ENCODE measurements at places on chromosomes 1 and 21.

- DNase-seq = no peak
These were observed 31.7 kb upstream of the COQ8A start for GRCh38 chr1:226908419-226908818.

DNA sequence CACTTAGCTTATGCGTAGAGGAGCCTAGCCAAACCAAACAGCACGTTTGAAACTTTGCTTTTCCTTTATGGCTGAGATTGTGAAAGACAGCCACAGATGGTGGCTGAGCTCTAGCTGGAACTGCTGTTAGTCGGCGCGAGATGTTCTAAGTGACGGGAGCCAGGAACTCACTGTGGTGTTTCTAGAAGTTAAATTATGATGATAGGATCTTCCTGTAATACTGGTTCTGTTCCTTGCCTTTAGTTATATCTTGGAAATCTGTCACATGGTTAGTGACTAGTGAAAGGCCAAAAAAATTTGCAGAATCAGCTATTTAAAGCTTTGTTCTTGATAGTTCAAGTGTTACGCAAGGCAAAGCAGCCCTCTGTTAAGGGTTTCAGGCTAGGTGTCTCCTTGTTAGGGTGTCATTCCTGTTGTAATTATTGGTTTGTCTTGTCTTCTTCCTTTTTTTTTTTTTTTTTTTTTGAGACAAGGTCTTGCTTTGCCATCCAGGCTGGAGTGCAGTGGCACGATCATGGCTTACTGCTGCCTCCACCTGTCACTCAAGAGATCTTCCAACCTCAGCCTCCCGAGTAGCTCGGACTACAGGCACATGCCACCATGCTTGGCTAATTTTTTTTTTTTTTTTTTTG lies 22.6 kb downstream of the AK4 start:
- DNase-seq = no peak

DNA sequence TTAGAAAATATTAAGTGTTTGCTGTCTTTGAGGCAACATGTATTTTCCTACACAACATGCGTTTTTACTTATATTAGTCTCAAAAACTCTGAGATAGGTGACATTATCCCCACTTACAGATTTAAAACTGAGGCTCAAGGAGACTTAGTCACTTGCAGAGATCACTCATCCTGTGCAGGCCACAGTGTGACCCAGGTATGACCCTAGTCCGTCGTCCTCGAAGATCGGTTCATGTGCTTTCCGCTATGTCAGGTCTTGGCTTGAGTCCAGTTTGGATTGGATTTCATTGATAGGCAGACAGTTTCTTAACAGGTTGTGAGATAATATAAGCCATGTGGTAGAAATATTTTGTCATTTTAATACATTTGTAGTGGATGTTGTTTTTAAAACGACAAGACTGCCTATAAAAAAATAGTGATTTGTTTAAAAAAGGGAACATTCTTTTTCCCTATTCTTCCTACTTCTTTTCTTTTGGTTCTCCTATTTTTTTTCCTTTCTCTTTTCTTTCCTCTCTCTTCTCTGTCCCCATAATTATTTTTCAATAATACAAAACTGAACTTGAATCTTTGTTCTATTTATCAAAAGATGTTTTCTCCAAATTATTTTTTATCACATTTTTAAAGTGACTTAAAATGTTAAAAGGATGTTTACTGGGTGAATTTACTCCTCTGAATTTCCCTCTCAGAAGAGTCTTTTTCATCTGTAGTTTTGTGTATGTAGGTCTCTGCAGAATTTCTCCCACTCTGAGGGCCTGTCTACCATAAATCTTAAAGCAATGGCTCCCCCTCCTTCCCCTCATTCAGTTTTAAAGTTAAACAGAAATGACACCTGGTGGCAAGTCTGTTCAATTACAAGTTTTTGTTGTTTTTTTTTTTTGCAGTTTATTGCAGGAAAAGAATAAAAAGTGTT lies 81.8 kb downstream of the PHTF1 start:
- peak; percentile 17 for DNase-seq

DNA sequence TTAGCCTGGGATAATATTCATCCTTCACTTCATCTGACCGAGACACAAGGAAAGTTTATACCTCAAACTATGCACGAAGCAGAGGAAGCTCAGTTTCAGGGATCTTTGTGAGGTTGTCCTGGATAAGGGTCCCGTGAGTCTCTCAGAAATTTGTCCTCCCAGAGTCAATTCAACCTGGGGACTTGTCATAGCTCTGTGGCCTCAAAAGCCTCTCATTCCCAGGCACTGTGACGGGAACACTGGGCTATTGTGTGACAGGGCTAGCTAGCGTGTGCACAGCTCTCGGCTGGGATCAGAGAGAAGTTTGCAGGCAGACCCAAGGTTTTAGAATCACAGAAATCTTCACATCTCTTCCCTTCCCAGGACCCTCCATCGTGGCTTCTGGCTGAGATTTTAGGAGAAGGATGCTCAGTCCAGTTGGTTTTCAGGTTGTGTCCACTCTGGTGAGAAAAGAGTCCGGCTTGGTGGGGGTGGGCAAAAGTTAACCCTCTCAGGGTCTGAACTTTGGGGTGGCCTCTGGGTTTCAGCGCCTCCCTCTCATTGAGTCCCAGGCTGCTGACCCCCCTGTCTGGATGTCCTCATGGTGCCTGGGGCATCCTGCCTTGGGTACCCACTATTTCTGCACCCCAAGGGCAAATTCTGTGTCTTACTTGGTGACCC lies 20.4 kb upstream of the LBR start:
- DNase-seq = no peak

DNA sequence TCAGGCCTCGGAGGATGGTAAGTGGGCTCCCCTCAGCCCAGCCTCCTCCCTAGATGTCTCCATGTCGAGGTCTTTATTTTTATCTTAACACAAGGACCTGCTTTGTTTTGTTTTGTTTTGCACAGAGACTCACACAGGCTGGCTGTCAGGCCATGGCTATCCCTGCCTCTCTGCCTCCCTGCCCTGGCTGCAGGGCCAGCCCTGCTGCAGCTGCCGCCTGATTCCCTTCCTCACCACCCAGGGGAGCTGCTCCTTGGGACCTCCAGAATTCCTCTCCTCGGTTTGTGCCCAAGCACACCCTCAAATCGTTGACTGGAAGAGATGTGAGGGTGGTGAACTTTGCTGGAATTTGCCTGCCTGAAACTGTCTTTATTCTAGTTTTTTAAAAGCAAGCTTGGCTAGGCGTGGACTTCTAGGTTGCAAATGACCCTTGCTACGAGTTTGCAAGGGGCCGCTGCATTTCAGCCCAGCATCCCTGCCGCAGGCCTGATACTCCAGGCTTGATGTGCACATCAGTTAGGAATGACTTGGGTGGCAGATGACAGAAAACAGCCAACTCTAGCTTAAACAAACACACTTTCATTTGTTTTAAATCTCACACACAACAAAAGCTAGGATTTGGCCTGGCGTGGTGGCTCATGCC lies 37.1 kb downstream of the WNT9A start:
- no peak for DNase-seq

DNA sequence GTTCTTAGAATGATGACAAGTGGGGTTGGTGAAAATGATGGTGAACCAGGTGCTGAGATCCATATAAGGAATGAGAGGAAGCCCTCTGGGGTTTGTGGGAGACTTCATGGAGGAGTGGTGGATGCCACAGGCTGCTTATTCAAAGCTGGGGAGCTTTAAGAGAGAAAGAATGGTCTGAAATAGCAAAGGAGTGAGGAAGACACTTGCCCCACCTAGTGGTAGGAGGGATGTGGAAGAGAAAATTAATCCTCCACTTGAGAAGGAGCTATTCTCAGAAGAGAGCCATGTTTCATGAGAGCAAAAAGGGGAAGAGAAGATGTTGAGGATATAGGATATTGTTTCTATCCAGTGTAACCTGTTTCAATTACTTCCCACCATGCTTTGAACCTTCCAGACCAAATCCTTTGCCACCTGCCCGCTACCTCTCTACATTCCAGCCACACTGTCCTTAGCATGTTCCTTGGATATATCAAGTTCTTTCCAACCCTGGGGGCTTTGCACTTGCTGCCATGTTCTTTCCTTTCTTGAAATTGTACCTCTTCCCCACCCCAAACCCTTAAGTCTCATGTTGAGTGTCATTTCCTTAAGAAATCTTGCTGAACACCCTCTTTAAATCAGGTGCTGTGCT lies 19.6 kb upstream of the ZNF648 start:
- DNase-seq = peak; percentile 30

GRCh38 chr21:43782431-43783097 lies 6.5 kb upstream of the CSTB start:
- DNase-seq = no peak

GRCh38 chr1:181778640-181779260 lies 282.8 kb downstream of the ZNF648 start:
- no peak for DNase-seq

DNA sequence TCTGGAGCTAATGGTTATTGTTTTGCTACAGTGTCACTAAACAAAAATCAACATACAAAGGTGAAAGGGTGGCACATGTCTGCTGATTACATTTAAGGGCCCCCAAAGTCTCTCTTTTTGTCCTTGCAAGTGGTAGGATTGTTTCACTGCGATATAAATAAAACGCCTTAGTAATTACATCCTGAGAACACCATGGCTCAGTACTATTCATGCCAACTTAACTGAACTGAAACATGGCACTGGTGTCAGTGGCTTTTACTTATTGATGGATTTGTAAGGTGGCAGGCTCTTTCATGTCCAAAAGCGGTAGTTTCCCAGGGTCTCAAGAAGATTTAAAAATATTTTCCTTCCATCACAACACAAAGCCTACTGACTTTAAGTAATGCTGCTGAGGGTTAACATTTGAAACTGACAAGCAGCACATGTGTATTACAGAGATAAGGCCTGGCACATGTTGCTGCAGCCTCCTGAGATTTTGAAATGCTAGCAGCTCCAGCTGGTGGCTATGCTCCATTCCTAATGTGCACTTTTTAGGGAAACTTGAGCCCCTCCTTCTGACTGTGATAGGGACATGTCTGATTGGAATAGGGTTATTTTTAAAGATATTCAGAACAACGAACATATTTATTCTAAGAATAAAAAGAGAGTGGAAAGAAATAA lies 86.8 kb downstream of the ATP1B1 start:
- DNase-seq = no peak

DNA sequence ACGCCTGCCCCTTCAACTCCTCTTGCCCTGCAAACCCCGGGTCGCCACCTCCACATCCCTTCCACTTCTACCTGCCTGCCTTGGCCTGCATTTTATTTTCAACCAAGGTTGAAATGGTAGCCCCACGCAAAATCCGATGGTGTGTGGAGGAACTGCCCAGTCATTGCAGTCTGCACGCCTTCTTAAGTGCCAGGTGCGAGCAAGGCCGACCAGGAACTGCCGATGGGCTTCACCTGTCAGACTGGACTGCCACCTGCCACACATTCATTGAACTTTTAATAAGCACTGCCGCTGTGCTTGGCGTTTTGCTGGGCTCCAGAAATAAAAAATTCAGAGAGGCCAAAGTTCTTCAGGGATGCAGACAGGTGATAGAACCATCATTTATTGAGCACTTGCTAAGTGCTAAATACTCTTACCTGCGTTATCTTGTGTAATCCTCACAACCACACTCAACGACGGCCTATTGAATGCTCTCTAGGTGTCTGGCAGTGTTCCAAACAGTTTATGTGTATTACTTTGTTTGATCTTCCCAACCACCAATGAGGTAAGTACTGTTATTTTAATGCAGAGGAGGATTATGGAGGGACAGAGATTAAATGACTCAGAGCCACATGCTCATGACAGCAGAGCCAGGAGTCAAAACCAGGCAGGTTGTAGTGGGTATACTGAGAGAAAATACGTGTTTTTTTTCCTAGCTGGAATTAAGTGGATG lies 36.2 kb downstream of the CACHD1 start:
- DNase-seq = peak; percentile 37

- no peak for DNase-seq
These were observed 28.8 kb downstream of the PLEKHO1 start for GRCh38 chr1:150178548-150178947.

DNA sequence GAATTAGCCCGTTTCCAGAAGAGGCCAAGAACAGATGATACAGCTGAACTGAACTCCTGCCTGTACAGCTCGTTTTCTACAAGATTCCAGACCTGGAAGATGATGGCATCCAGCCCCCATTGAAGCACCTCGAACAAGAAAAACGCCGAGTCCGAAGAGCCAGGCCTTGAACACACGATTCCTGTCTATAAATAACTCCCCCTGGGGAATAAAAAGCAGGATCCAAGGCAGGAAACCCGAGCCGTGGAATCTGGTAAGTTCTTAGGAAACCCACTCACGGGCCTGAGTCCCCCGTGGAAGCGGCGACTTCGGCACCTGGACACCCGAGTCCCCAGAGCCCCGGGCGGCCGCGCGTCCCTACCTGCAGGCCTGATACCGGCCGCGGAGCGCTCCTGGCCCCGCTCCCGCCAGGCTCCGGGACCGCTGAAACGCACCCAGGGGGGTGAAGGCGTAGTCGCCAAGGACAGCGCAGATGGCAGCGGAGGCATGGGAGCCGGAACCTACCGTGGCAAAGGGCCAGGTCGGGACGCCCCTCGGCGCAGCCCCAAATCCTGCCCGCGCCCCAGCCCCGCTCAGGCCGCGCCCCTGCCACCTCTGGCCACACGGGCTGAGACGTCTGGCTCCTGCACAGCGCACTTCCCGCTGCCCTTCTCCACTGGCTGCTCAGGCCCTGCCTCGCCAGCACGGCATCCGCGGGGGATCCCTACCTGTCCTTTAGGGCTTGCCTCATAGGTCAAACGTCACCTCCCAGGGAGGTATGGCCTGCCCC lies 14.0 kb upstream of the HLCS start:
- no peak for DNase-seq

- no peak for DNase-seq
These were observed 104.0 kb downstream of the ROR1 start for GRCh38 chr1:63877816-63878215.
